ENCODE measurements at places on chromosomes 12 and 14.

- DNase-seq = no peak
These were observed 315.3 kb upstream of the PRICKLE1 start for GRCh38 chr12:42904683-42905418.

DNA sequence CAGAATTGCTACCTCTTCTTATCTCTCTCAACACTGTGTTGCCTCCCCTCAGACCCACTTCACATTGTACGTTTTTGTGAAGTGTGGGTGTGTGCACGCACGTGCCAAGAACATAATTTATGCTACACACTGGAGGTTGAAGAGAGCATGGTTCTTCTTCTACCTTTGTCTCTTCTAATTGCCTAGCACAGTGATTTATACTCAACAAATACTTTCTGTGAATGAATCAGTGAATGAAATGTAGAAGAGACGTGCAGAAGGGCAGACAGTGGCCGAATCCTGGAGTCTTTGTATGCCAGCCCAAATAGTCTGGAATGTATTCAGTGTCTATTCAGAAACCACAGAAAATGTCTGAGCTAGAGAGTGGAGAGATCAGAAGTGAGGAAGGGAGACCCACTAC lies 4.6 kb upstream of the SAMD4A start:
- no peak for DNase-seq

DNA sequence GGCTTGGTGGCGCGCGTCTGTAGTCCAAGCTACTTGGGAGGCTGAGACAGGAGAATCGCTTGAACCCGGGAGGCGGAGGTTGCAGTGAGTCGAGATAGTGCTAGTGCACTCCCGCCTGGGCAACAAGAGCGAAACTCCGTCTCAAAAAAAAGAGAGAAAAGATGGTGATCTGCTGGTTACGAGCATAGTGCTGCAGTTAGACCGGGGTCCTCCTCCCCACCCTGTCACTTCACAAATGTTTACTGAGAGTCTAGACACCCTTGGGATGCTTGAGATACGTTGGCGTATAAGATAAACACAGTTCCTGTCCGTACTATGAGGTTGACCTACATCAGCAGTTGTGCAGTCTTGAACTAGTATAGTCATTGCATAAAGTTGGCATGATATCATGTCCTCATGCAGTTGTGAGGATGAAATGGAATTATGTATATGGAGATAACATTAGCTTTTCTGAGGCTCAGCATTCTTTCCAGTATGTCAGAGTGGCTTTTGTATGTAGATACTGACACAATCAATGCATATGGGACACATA lies 787 bp downstream of the ACAD10 start:
- no peak for DNase-seq

- DNase-seq = no peak
These were observed 4.7 kb downstream of the DDN start for GRCh38 chr12:48994224-48995085.

DNA sequence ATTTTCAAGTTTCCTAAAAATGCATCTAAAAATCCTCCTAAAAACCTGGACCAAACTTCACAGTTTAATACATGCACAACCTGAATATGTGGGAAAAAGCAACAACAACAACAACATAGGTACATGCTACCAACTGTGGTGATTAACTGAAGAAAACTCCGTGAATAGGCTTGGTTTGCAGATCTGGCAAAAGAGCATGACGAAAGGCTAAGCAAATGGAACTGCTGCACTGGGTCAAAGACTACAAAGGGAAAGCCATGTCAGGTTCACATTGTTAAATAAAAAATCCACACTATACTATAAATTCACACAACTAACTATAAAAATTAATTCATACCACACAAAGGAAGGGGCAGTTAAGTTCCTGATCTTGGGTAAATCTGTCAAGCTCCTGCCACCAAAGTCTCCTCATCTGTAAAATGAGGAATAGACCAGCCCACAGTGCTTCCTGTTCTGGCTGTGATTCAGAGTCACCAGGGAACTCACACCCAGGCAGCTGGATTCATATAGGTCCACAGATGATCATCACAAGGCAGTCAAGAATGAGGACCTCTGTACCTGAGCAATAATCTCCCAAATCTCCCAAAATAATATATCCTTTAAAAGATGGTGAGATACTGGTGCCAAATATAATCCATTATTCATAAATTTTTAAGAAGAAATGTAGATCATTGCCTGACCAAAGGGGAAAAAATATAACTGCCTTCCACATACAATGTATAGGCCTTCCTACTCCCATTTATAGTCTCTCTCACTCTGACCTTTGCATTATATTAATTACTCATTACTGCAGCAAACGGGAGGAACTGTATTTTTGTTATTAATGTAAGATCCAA lies 7.0 kb downstream of the CORO1C start:
- DNase-seq = no peak

DNA sequence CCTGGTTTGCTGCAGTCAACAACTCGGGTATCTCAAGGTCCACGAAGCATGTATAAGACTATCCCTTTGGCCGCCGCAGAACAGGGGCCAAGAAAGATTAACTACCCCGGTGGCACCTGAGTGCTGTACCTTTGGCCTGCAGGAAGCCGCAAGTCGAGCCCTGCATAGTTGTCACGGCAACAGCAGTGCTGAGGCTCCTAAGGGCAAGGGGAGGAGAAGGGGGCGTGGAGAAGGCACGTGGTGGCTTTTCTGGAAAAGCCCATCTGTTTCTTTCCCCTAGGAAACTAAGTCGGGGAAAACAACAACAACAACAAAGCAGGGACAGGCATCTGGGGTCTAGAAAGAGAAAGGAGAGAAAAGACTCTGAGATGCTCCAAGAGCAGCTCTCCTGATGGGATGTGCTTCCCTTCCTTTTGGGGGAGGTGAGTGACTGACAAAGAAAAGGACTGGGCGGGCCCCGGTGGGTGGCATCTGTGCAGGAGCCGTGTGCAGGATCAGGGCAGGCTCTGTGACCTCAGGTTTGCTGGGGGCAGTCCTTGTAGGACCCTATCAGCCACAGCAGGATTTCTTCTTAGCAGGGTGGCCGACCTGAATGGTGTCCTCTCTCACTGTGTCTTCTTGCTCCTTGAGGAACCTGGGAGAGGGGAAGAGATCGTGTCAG lies 123.9 kb downstream of the PRMT8 start:
- DNase-seq = no peak

- DNase-seq = no peak
These were observed 31.1 kb upstream of the RIC8B start for GRCh38 chr12:106743270-106743988.

- no peak for DNase-seq
These were observed 12.4 kb upstream of the RTN1 start for GRCh38 chr14:59882957-59883356.

DNA sequence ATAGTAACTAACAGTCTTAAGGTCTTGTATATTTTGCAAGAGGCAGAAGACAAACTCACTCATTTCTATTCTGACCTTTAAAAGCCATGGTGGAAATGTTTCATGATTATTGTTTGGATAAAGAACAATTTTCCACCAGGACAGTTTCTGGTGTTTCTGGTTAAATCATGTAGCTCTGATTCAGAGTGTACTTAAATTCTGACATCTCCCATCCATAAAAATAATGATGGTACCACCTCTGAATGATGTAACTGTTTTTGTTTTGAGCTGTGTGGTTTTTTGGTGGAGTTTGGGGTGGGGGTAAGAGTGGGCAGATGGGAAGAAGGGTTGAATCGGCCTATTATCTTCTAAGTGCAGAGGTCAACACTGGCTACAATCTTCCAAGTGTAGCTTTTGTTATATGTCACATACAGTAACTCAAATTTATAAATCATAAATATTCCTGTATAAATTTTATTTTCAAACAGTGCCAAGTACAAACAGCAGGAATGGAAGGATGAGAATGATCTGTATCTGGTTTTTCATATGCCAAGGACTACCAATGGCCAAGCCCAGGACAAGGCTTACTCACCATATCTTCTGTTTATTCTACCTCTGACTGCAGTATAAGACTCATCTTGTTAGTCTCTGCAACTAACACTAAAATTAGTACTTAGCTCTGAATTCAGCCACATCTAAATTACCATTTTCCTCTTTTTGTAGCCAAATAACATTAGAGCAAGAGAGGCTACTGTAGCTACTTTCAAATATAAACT lies 108.7 kb downstream of the BCAT1 start:
- DNase-seq = no peak

- no peak for DNase-seq
These were observed 2.4 kb downstream of the LGR5 start for GRCh38 chr12:71441836-71442566.

DNA sequence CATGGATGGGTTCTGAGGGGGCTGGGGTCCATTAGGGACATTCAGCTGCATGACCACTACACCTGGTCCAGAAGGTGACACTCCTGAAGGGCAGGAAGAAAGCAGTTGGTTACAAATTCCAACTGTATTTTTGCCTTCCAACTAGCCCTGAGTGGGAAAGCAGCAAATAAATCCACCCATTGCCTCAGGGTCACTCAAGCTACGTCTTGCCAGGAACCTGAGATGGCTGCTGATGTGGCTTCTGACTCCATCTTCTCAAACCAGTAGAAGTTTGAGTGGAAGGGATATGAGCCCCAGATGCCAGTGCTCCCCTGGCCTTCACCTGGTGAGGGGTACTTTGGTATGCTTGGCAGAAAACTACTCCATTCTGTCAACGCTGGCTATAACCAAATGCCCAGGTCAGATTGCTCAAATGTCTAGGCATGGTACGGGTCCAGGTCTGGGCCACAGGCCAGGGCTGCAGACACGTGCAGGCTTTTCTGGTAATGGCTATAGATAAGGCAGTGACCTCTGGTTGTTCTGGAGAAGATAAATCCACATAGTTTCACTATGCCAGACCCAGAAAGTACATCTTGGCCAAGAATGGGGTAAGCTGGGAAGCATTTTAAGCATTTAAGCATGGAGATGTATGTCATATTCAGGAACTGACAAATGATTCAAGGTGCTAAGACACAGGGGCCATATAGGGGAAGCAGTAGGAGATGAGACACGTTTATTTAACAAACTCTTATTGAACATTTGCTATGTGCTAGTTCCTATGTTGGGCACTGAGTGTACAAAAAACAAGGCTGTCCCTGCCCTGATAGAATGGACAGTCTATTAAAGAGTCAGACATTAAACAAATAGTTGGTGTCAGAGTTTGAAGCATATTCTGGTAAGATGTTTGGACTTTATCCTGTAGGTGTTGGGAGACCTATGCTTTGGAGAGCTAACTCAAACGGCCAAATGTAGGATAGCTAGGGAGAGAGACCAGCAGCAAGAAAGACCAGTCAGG lies 8.3 kb upstream of the STAC3 start:
- no peak for DNase-seq

GRCh38 chr12:128857133-128857763 lies 4.0 kb downstream of the GLT1D1 start:
- DNase-seq = no peak

- DNase-seq = no peak
These were observed 128.0 kb downstream of the KCNA5 start for GRCh38 chr12:5171701-5172100.

GRCh38 chr12:14185427-14186192 lies 179.9 kb upstream of the ATF7IP start:
- no peak for DNase-seq

GRCh38 chr14:98462908-98463307 lies 809.1 kb downstream of the BCL11B start:
- DNase-seq = no peak

- no peak for DNase-seq
These were observed 612 bp upstream of the ZDHHC22 start for GRCh38 chr14:77142005-77142800.

DNA sequence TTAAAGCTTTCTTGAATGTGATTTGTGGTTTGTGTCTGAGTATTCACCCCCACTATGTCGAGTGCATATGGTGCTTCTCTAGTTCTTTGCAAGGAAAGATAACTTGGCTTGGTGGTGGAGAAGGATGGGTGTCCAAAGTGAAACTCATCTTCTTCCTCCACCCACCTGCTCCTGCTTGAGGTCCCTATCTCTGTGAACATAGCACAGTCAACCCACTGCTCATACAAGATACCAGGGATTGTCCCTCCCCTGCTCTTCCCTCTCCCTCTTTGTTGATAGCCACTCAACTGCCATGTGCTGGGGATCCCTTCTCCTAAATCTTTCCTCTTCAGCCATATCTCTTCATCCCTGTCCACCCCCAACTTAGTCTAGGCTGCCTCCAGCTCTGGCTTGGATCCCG lies 176.5 kb downstream of the ASCL4 start:
- no peak for DNase-seq

GRCh38 chr12:57875753-57876547 lies 29.4 kb upstream of the CTDSP2 start:
- no peak for DNase-seq

DNA sequence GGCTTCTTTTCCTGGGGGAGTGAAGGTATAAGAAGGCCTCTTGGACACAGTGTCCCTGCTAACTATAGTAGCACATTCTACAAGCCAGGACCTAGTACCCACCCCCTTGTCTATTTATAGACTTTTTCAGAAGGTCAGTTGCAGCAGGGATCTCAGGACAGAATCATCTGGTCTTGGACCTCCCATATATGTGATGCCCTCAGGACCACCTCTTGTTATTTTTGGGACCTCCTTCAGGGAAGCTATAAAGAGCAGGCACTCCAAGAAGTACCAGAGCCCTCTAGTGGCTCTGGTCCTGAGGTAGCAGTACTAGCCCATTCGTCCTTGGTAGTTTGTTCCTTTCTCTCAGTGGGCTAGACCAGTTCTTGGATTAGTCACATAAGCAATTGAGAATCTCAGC lies 4.3 kb downstream of the COQ10A start:
- DNase-seq = no peak
